PC-3 (cell line): ENCODE measurements at places on chromosomes 5 and 9. TPM values are rescaled to one million over a fixed set of nuclear protein-coding genes. Genes with fewer than 3 reads are reported as not detected.
A peak's percentile ranks its signal among the peaks of the same experiment; 100 is the strongest.

- H3K4me1 ChIP-seq: no peaks in the 10 kb centered on the region
- H3K36me3 ChIP-seq: no peaks in the 10 kb centered on the region
- DNase-seq: no peak
- no peak overlapping the region for H3K27ac ChIP-seq
- no peak overlapping the region for H3K4me3 ChIP-seq
These were observed 77.6 kb downstream of the CDO1 start for GRCh38 chr5:115738830-115739229.

DNA sequence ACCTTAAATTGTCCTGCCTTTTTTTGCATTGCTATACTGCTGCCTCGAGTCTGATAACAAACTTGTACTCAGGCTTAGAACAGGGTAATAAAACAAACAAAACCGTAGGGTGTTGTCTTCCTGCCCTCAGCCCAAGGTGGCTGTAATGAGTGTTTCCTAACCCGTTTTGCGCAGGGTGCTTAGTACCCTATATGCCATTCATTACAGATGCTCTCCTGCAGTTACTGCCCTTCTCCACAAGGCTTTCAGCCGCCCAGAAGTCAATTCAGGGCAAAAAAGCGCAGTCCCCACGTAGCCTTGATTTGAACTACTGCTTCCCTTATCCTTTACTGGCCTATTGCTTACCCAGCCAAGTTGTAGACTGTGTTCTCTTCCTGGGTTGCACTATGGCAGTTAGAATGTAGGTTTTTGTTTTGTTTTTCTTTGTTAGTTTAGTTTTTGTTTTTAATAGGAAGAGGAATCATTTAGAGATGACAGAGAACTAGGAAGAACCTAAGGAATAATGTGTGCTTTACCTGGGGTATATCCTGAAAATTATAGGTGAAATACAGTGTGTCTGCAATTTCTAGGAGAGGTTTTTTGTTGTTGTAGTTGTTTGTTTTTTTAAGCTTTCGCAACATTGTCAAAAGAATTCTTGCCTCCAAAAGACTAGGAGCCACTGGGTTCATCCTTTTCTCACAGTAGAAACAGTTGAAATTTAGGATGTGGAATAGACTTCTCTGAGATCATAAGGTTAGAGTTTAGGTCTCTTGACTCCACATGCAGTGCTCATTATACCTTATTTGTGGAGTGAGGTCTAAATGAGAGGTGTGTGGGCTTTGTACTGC is 1.3 kb downstream of the HMGXB3 start:
- H3K27me3 ChIP-seq: no peaks in the 10 kb centered on the region
- no peak overlapping the region for H3K27ac ChIP-seq
- H3K36me3 ChIP-seq: peaks cover 22% of the 10 kb centered on the region
- H3K4me1 ChIP-seq: peaks cover 22% of the 10 kb centered on the region

DNA sequence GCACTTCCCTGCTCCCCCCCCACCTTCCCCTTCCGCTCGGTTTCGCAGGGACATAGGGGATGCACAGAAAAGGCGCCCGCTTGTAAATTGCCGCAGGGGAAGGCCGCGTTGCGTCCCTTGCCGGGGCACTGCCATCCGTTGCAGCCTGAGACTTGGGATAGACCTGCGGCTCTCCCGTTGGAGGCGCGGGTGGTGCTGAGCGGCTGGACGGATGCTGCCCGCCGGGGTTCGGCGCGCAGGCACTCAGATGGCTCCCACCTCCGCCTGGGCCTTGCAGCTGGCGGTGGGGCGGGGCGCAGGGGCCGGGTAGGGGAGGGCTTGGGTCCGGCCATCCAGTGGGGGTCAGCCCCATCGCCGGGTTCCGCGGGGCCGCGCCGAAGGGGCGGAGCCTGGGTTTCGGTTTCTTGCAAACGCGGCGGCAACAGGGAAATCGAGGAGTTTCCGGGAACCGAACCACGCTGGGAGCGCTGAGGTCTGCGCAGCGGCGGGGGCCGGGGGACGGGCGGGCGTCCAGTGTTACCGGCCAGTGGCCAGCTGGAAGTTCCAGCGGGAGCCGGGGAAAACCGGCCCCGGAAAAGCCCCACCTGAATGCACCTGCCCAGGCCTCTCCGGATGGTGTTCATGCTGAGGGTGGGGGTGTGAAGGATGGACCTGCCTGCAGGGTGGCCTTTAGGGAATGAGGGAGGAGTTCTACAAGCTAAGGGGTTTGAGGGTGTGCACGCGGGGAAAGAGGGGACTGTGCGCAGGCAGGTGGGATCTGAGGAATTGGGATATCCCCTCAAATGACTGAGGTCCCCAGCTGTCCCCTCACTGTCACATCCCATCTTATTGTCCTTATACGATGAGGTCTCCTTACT is 6.3 kb upstream of the IRF1 start:
- no peaks in the 10 kb centered on the region for H3K27me3 ChIP-seq
- peak; percentile 77 for DNase-seq
- H3K4me3 ChIP-seq: peak overlapping the region; percentile 85

DNA sequence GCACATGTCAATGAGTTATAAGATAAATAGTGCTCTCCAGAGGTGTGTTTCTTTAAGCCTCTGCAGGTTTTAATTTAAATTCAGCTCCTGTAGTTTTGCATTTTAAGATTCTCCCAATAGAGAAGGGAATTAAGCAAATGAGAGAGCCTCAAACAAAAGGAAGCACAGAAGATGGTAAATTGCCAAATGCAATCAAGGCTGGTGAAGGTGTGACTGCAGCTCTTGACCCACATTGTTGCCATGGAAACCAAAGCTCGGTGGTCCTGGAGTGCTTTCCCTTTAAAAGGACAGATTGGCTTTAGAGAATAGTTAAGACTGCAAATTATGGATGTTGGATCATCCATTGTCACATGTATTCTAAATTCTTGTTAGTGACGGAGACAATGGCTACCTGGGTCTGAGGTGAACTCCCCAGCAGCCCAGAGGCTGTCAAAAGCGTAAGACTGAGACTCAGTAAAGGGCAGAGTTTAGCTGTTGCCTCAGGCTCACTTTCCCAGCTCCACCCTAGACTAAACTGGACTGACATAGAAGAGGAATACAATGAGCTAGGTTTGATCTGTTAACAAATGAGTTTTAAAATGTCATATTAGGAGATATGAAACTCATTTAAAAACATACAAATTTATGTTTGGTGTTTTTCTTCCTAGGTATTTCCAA is 12.3 kb downstream of the GAPT start:
- no peak overlapping the region for H3K4me3 ChIP-seq
- no peaks in the 10 kb centered on the region for H3K36me3 ChIP-seq
- no peaks in the 10 kb centered on the region for H3K4me1 ChIP-seq

- H3K27ac ChIP-seq: no peak overlapping the region
- H3K4me3 ChIP-seq: no peak overlapping the region
- H3K36me3 ChIP-seq: no peaks in the 10 kb centered on the region
- no peak for DNase-seq
- no peaks in the 10 kb centered on the region for H3K27me3 ChIP-seq
- H3K4me1 ChIP-seq: peaks cover 37% of the 10 kb centered on the region
These were observed 6.2 kb downstream of the TGFBI start for GRCh38 chr5:136034984-136035383.

DNA sequence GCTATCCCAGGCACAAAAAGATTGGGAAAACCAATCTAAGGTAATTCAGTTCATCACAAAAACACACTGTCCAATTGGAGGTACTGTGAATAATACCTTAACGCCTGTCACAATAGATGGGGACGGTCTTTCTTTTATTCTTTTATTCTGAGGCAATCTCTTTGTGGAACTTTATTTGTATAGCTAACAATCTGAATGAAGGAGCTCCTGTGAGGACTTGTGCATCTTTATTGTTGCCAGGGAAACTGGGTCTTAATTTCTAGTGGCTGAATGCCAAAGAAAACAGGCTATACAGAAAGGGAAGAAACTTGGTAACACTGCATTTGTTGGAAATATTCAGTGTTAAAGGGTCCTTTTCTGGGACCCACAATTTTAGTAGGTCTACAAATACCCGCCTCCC is 546.9 kb upstream of the C9orf72 start:
- no peak overlapping the region for H3K4me3 ChIP-seq
- no peak for DNase-seq
- no peaks in the 10 kb centered on the region for H3K36me3 ChIP-seq

- DNase-seq: peak; percentile 44
- H3K27ac ChIP-seq: no peak overlapping the region
- H3K4me3 ChIP-seq: no peak overlapping the region
These were observed 172.6 kb upstream of the PTGER4 start for GRCh38 chr5:40507095-40507494.

- no peak overlapping the region for H3K27ac ChIP-seq
- H3K27me3 ChIP-seq: no peaks in the 10 kb centered on the region
- H3K4me1 ChIP-seq: no peaks in the 10 kb centered on the region
- H3K36me3 ChIP-seq: no peaks in the 10 kb centered on the region
- no peak for DNase-seq
These were observed 645.4 kb downstream of the PRELID2 start for GRCh38 chr5:145189746-145190145.

GRCh38 chr5:57442080-57442839 is 40.4 kb downstream of the ACTBL2 start:
- H3K4me1 ChIP-seq: peaks cover 10% of the 10 kb centered on the region
- no peaks in the 10 kb centered on the region for H3K36me3 ChIP-seq
- H3K4me3 ChIP-seq: no peak overlapping the region
- H3K27ac ChIP-seq: 0 out of 2 replicates have a peak overlapping the region, but pooled peaks have one; percentile 5

DNA sequence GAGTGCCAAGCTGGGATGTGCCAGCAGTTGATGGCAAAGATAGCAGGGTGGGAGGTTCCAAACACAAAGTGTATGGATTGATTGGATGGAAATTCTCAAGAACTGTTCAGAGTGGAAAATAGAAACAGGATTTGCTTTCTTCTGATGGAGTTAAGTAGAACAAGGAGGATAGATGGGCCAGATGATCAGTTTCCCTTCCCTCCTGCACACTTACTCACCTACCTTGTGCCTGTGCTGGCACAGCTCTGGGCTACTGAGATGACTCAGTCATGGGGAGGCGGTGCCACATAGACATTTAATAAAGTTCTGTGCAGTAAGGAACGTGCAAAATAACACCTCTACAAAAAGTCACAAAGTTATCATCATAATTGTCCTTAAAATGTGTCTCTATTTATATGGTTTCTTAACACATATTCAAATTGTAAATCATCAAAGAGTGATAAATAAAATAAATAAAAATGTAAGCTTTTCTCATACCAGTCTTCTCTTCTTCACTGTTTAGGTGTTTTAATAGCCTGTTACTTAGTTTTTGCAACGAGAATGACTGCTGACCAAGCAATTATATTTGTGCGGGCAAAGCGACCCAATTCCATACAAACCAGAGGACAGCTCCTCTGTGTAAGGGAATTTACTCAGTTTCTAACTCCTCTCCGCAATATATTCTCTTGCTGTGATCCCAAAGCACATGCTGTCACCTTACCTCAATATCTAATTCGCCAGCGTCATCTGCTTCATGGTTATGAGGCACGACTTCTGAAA is 12.7 kb downstream of the PTPDC1 start:
- no peak overlapping the region for H3K4me3 ChIP-seq
- no peaks in the 10 kb centered on the region for H3K27me3 ChIP-seq
- H3K36me3 ChIP-seq: no peaks in the 10 kb centered on the region
- peaks cover 20% of the 10 kb centered on the region for H3K4me1 ChIP-seq

- H3K27me3 ChIP-seq: no peaks in the 10 kb centered on the region
- H3K4me1 ChIP-seq: peaks cover 23% of the 10 kb centered on the region
- no peak overlapping the region for H3K4me3 ChIP-seq
- H3K36me3 ChIP-seq: no peaks in the 10 kb centered on the region
These were observed 231.2 kb downstream of the ARRDC3 start for GRCh38 chr5:91151947-91152346.

GRCh38 chr9:16106021-16106571 is 553.3 kb downstream of the CCDC171 start:
- H3K4me1 ChIP-seq: peaks cover 3% of the 10 kb centered on the region; the same call in 1 of the 2 replicates
- H3K4me3 ChIP-seq: no peak overlapping the region
- H3K36me3 ChIP-seq: no peaks in the 10 kb centered on the region
- no peak overlapping the region for H3K27ac ChIP-seq
- no peaks in the 10 kb centered on the region for H3K27me3 ChIP-seq
- DNase-seq: no peak

Gene SKP2
- 32.0 and 33.2 TPM in 2 replicates for total RNA-seq

Gene FOXI1
- not detected in 2 replicates for total RNA-seq

Gene PTPA
- total RNA-seq: 138 and 154 TPM in 2 replicates
